ENCODE measurements at places on chromosomes 11 and 22. TPM values are rescaled to one million over a fixed set of nuclear protein-coding genes. Genes with fewer than 3 reads are reported as not detected.
A peak's percentile ranks its signal among the peaks of the same experiment; 100 is the strongest.

DNA sequence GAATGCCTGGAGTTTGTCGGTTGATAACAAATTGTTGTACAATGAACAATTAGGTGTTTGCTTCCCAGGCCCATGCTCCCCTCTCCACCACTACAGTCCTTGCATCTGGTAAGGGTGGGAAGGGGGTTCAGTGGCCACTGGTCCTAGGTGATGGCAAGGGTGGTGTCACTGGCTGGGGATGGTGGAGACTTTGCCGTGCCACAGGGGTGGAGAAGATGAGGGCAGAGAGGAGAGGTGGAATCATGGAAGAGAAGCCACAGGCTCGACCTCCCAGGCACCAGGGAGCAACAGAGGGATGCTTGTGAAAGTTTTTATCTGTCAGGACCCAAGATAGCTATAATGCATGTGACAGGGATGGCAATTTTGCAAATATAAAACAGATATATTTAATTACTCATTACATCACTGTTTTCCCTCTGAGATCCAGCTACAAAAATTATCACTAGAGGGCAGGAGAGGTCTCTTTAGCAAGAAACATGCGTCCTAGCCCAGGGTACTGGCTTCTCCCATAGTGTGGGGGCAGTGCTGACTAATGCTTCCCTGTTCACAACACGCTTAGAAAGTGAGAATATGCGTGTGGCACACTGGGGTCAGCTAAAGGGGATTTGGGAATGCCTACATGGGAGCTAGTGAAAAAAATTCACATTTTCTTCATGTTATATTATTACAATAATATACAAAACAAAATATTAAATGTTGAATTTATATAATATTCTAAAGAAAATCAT is 49.0 kb upstream of the AMPD3 start:
- no peaks in the 10 kb centered on the region for H3K36me3 ChIP-seq
- peaks cover 8% of the 10 kb centered on the region for H3K4me1 ChIP-seq
- H3K4me3 ChIP-seq = no peak overlapping the region

DNA sequence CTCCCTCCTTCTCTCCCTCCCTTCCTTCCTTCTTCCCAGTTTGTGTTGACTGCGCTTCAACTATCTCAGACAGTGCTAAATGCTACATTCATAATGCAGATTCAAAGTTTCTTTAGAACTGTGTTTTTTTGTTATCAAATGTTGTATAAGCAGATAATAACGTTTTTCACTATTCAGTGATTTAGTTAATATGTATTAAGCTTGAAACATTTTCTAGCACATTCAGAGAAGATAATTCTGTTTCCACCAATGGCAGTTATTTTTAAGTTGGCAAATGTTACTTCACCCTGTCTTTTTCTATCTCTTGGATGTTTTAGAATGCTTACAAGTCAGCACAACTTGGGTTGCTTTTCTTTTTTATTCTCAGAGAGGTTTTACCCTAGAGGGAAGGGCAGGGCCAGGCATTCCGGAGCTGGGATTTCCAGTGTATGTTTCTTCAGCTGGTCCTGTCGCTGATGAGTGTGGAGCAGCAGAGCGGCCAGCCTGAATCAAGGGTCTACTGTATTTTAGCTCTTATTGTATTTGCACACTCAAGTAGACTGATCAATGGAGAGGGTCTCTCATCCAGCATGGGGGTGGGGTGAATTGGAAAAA is 162.3 kb upstream of the ARHGAP20 start:
- no peaks in the 10 kb centered on the region for H3K36me3 ChIP-seq
- H3K27ac ChIP-seq = peak overlapping the region; percentile 25
- no peak overlapping the region for H3K4me3 ChIP-seq

DNA sequence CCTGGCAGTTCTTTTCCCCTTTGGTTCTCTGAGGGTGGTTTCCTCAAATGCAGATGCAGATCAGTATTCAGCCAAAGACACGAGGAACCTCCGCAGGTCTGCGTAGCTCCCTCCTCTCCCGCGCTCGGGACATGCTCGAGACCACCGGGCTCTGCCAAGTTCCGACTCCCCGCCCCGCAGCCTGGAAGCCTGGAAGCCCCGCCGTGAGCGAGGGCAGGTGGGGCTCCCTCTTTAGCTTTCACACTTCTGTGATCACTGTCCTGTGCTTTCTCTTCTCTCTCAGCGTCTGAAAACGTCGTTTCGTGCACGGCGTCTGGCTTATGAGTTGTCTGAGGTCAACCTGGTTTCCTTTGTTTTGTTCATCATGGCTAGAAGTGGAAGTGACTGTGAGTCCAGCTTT is 26.6 kb downstream of the ZBED4 start:
- H3K27me3 ChIP-seq = no peaks in the 10 kb centered on the region
- peaks cover 26% of the 10 kb centered on the region for H3K36me3 ChIP-seq
- DNase-seq = no peak
- H3K4me3 ChIP-seq = no peak overlapping the region
- H3K4me1 ChIP-seq = peaks cover 24% of the 10 kb centered on the region

DNA sequence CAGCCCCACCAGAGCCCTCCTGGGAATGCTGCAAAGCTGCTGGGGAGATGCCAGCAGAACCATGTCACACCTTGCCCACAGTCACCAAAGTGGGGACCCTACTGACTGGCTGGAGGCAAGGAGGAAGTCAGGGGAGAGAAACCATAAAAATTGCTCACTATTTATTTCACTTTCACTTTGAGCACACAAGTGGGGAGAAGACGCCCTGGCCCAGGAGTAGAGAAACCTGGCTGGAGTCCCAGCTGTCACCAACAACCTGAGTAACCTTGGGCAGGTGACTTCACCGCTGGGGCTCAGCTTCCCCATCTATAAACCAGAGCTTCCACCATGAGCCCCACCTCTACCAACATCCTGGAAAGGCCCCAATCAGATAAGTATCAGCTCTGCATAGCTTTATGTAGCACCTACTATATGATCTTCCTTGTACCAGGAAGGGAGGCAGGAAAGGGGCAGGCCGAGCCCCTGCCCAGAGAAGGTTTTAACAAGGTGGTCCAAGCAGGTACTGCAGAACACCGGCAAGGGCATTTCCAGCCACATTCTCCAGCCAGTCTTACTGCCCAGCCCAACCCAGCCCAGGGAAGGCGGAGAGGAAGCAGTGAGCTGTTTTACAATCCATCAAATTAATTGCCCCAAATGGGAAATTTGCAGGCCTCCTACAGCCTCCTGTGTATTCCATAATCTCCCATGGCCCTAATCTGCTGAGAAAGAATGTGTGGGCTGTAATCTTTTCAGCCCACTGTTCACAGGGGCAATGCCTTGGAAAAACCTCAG is 27.6 kb downstream of the PLEKHA7 start:
- peaks cover 20% of the 10 kb centered on the region for H3K4me1 ChIP-seq
- peaks cover 4% of the 10 kb centered on the region for H3K36me3 ChIP-seq
- peak; percentile 17 for DNase-seq
- peak overlapping the region; percentile 53 for H3K27ac ChIP-seq
- peak overlapping the region; percentile 57 for H3K4me3 ChIP-seq
- H3K27me3 ChIP-seq = no peaks in the 10 kb centered on the region

GRCh38 chr11:616320-617198 is 809 bp upstream of the IRF7 start:
- peak overlapping the region; percentile 92 for H3K27ac ChIP-seq
- H3K4me3 ChIP-seq = peak overlapping the region; percentile 95
- H3K36me3 ChIP-seq = no peaks in the 10 kb centered on the region

DNA sequence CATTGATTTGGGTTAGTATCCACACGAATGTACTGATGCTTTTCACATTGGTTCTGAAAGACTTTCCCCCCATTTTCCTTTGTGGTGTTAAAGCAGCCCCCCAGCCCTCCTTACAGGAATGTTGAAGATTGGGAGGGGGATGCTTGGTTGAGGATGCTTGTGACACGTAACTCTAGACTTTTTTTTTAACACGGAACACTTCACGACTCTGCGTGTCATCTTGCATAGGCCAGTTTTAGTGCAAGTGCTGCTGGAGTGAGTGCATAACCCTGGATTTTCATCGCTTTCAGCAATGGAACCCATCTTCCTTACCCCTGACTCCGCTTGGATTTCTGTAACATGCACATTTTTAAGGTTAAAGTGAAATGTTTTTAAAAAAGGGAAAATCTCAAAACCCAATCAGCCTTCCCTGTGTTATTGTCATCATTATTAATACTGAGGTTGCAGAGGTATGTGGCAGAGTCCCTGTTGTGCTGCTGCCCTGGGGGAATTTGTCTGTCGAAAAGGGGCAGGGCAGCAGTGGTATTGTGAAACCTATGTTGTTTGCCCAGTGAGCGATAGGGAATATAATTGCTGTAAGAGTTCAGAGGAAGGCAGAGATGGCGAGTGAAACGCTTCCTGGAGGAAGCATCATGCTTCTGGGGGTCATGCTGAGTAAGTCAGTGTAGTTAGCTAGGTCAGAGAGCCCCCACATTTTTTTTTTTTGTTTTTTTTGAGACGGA is 12.1 kb downstream of the CECR2 start:
- no peaks in the 10 kb centered on the region for H3K27me3 ChIP-seq
- H3K4me1 ChIP-seq = no peaks in the 10 kb centered on the region
- no peak for DNase-seq
- no peaks in the 10 kb centered on the region for H3K36me3 ChIP-seq

GRCh38 chr11:7367803-7368202 is 116.1 kb downstream of the SYT9 start:
- DNase-seq = no peak
- no peak overlapping the region for H3K27ac ChIP-seq
- peaks cover 38% of the 10 kb centered on the region for H3K27me3 ChIP-seq
- no peak overlapping the region for H3K4me3 ChIP-seq
- H3K36me3 ChIP-seq = peaks cover 10% of the 10 kb centered on the region
- peaks cover 2% of the 10 kb centered on the region for H3K4me1 ChIP-seq

DNA sequence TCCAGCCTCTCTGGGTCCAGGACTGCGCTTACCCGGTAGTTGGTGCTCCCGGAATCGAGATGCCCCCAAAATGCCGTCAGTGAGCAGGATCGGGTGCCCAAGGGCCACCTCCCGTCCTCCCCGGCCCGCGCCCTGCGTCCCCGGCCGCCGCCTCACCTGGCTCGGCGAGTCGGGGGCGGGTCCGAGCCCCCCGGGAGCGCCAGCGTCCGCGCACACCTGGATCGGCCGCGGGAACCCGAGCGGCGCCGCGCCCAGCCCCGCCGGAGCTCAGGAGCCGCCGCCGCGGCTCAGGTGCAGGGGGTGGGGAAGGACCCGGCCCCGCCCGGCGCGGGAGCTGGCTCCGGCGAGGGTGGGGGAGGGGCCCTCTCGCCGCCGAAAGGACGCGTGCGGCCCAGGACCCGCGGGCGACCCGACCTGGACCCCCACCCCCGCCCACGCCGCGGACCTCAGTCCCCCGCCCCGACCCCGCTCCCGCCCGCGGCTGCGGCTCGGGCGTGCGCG is at the start of gene SHANK2:
TSS of gene SHANK2 (minus strand) at position 309 of the 501 bp plus-strand sequence. CDS start 105,251 bp downstream, outside the sequence.
- peaks cover 56% of the 10 kb centered on the region for H3K27me3 ChIP-seq
- DNase-seq = no peak
- no peaks in the 10 kb centered on the region for H3K36me3 ChIP-seq
- peaks cover 25% of the 10 kb centered on the region for H3K4me1 ChIP-seq

DNA sequence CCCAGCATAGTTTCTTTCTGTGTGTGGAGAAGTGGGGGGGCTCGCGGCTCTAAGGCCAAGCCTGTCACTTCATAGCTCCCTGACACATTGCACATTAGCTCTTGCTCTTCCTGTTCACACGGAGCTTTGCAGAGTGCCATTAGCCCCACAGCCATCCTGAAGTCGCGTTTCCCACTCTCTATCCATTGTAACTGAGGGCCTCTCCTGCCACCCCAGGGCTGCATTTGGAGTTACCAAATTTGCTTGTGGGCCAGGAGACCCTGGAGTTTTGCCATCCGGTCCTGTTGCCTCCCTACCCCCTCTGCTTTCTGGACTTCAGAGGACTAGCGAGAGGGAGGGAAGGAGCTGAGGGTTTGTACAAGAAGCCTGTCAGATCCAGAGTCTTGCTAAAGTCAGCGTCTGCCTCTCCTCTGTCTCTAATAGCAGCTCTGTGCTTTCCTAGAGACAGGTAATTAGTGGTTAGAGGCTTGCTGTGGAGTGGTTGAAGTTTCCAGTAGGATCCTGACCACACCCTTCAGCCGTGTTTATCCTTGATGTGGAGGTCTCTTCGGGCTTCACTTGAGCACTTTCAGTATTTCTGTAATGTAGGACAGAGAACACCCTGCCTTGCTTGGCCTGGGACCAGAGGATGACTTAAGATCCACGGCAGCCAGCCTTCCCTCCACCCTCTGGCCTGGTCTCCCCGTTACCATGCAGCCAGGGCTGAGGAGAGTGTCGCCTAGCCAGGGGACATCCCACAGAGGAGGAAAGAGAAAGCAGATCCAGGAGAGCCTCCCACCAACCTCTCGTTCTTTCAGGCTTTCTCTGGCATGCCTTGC is 14.1 kb downstream of the DCPS start:
- no peaks in the 10 kb centered on the region for H3K27me3 ChIP-seq
- H3K4me3 ChIP-seq = peak overlapping the region; percentile 49

DNA sequence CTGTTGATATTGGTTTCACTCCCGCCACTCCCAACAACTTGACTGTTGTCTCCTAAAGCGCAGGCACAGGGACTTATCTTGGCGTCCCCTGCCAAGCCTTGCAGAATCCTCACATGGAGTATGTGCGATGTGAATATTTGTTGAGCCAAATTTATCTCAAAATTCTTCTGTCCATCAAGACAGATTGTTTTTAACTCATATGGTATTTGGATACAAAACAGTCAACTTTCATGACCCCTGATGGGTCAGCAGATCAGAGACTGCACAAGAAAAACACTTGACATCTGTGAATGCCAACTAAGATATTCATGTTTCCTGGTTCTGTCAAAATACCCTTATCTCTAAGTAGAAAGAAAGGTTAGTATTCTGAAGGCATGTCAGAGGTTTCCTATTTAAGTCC is 221.7 kb upstream of the BLID start:
- no peak overlapping the region for H3K4me3 ChIP-seq
- H3K4me1 ChIP-seq = no peaks in the 10 kb centered on the region
- H3K27me3 ChIP-seq = peaks cover 14% of the 10 kb centered on the region
- no peak for DNase-seq
- no peak overlapping the region for H3K27ac ChIP-seq

- peaks cover 26% of the 10 kb centered on the region for H3K27me3 ChIP-seq
- no peak overlapping the region for H3K27ac ChIP-seq
- DNase-seq = no peak
- H3K4me3 ChIP-seq = no peak overlapping the region
- no peaks in the 10 kb centered on the region for H3K36me3 ChIP-seq
- H3K4me1 ChIP-seq = peaks cover 9% of the 10 kb centered on the region
Measured at GRCh38 chr11:94738746-94739145, 29.4 kb upstream of the AMOTL1 start.

DNA sequence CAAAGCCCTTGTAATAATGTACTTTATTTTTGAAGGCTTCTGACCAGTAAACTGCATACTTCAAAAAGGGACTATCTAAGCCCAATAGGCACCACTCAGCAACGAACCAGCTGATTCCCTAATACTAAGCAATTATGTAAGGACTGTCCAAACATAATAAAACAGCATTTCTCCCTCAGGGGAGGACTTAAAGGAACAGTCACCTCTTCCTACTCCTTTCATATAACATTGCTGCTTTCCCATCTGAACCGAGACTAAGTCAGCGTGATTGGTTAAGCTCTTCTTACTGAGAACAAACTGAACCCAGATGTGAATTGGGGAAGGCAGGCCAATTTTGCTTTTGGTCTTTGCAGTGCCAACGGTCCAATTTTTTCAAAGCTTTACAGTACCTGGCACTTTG is 420.0 kb downstream of the METTL15 start:
- H3K27ac ChIP-seq = no peak overlapping the region
- peaks cover 6% of the 10 kb centered on the region for H3K36me3 ChIP-seq
- no peak for DNase-seq
- H3K4me1 ChIP-seq = no peaks in the 10 kb centered on the region
- no peak overlapping the region for H3K4me3 ChIP-seq
- no peaks in the 10 kb centered on the region for H3K27me3 ChIP-seq

GRCh38 chr22:20013382-20013871 is 3.2 kb downstream of the ARVCF start:
- H3K4me3 ChIP-seq = no peak overlapping the region
- H3K27ac ChIP-seq = no peak overlapping the region
- peaks cover 8% of the 10 kb centered on the region for H3K27me3 ChIP-seq
- peaks cover 11% of the 10 kb centered on the region for H3K4me1 ChIP-seq

The CDHR5 gene
- polyA plus RNA-seq = not detected

The TYR gene
- not detected for polyA plus RNA-seq

The KRTAP5-11 gene
- polyA plus RNA-seq = not detected

The GAL gene
- polyA plus RNA-seq = not detected

Data from naive B cell (primary cell).